ENCODE measurements at places on chromosomes 1 and 21. TPM values are rescaled to one million over a fixed set of nuclear protein-coding genes. Genes with fewer than 3 reads are reported as not detected.

GRCh38 chr1:1182491-1183220 is 9.0 kb downstream of the TTLL10 start:
- H3K36me3 ChIP-seq = no peaks in the 10 kb centered on the region
- no peak overlapping the region for H3K4me3 ChIP-seq
- no peak overlapping the region for H3K27ac ChIP-seq
- no peaks in the 10 kb centered on the region for H3K4me1 ChIP-seq
- no peaks in the 10 kb centered on the region for H3K27me3 ChIP-seq

Gene NKAIN1
- total RNA-seq = 0.25 TPM

- no peak overlapping the region for H3K4me3 ChIP-seq
- peaks cover 1% of the 10 kb centered on the region for H3K4me1 ChIP-seq
- no peaks in the 10 kb centered on the region for H3K36me3 ChIP-seq
Measured at GRCh38 chr1:108826081-108826635, 30.7 kb downstream of the AKNAD1 start.

DNA sequence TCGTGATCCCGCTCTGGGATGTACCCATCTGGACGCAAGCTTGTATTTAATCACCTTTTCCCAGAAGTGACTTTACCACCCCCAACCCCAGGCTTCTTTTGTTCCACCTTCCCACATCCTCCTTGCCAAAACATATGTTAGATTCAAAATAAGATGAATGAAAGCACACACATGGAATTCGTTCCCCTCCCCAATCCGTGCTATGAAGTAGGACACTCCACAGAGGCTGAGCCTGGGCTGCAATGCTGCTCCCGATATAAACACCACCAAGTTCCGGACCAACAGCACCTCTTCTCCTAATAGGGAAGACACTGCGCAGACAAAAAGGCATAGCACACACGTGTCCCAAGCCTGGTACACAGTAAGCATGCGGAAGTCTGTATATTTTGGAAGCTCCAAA is 86.1 kb downstream of the CLSTN1 start:
- peaks cover 2% of the 10 kb centered on the region for H3K36me3 ChIP-seq
- no peaks in the 10 kb centered on the region for H3K27me3 ChIP-seq
- H3K27ac ChIP-seq = no peak overlapping the region
- no peak for DNase-seq

DNA sequence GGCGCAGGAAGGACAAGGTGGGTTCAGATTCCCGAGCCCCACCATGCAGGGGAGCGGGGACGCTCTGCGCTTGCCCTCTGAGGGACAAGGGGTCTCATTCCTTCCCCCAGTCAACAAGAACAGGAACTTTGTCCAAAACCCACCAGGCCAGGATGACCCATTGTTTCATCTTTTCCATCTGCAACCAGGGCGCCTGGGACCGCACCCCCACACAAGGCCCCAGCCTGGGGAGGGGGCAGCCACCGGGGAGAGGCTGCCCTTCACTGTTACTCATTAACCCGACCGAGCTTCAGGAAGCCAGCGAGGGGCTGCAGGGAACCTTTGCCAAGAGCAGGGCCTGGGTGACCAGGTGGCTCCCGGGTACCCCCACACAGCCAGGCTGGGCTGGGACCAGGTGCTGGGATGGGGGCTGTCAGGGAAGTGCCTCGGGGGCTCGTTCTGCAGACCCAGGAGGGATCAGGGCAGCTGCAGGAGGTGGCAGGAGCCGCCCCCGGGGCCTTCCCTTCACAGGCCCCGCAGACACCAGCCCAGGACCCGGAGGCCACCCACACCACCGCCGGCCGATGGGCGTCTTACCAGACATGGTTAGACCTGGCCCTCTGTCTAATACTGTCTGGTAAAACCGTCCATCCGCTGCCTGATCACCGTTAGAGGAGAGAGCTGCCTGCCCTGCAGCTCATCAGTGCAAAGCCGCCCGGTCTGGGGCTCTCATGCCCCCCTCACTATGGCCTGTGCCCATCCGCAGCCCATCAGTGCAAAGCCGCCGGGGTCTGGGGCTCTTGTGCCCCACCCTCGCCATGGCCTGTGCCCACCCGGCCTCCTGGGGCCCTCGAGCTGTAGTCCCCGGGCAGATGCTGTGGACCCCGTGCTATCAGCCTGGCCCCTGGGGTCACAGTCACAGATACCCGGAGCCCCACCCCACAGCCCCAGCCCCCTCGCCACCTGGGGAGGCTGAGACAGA is 4.9 kb upstream of the TTLL10 start:
- no peak overlapping the region for H3K4me3 ChIP-seq
- H3K4me1 ChIP-seq = no peaks in the 10 kb centered on the region
- H3K27me3 ChIP-seq = no peaks in the 10 kb centered on the region
- no peaks in the 10 kb centered on the region for H3K36me3 ChIP-seq

DNA sequence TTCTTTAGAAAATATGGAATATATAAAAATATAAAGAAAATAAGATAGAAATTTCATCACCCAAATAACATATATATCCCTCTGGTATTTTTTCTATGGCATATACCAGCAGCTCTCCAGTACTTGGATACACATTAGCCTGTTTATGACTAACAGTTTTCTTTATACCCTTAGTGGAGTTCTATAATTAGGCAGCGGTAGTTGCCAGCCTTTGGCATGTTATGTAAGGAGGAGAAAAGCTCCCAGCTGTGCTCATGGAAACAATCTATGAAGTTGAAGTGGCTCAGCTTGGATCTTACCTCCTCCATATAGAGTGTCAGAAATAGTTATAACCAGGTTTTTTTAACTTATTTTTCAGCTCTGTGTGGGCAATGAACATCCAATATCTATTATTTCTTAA is 1636.8 kb downstream of the AMY1C start:
- no peaks in the 10 kb centered on the region for H3K4me1 ChIP-seq
- no peak overlapping the region for H3K4me3 ChIP-seq
- DNase-seq = no peak

- DNase-seq = no peak
- no peaks in the 10 kb centered on the region for H3K4me1 ChIP-seq
- no peaks in the 10 kb centered on the region for H3K36me3 ChIP-seq
- no peaks in the 10 kb centered on the region for H3K27me3 ChIP-seq
- no peak overlapping the region for H3K4me3 ChIP-seq
- no peak overlapping the region for H3K27ac ChIP-seq
Measured at GRCh38 chr1:119758584-119758983, 10.1 kb downstream of the HMGCS2 start.

Gene DRAM2
- 34.4 TPM for total RNA-seq

Gene LCE1B
- total RNA-seq = not detected

DNA sequence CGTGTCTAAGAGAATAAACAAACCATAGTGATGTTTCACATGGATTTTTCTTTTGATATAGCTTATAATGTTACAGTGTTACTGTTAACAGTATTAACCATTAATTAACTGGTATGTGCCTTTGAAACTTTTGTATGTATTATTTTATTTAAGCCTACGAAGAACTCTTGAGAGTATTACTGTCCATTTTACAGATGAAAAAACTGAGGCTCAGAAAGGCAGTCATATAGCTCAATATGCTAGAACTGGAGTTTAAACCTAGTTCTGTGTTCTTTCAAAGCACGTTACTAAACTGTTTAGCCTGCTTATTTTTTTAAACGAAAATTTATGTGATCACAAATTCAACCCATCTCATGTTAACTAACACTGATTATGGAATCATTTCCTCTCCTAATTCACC is 83.5 kb downstream of the POU2F1 start:
- H3K27ac ChIP-seq = no peak overlapping the region
- H3K4me3 ChIP-seq = no peak overlapping the region
- no peaks in the 10 kb centered on the region for H3K36me3 ChIP-seq
- no peaks in the 10 kb centered on the region for H3K4me1 ChIP-seq
- DNase-seq = no peak

GRCh38 chr1:29709704-29710280 is 473.5 kb downstream of the PTPRU start:
- no peak overlapping the region for H3K27ac ChIP-seq
- DNase-seq = no peak
- H3K36me3 ChIP-seq = no peaks in the 10 kb centered on the region

GRCh38 chr1:160211046-160211790 is 6.0 kb downstream of the PEA15 start:
- H3K4me3 ChIP-seq = no peak overlapping the region
- no peak overlapping the region for H3K27ac ChIP-seq
- peaks cover 18% of the 10 kb centered on the region for H3K4me1 ChIP-seq
- no peaks in the 10 kb centered on the region for H3K27me3 ChIP-seq
- H3K36me3 ChIP-seq = no peaks in the 10 kb centered on the region
- no peak for DNase-seq

- H3K4me3 ChIP-seq = no peak overlapping the region
- no peak overlapping the region for H3K27ac ChIP-seq
- no peaks in the 10 kb centered on the region for H3K36me3 ChIP-seq
- no peaks in the 10 kb centered on the region for H3K27me3 ChIP-seq
Measured at GRCh38 chr1:228340686-228341449, 65.8 kb downstream of the TRIM11 start.

GRCh38 chr1:25772692-25773245 is 27.2 kb upstream of the SELENON start:
- no peak for DNase-seq
- H3K4me3 ChIP-seq = no peak overlapping the region
- no peaks in the 10 kb centered on the region for H3K36me3 ChIP-seq
- no peaks in the 10 kb centered on the region for H3K27me3 ChIP-seq

GRCh38 chr1:60857851-60858250 is 224.5 kb upstream of the NFIA start:
- DNase-seq = no peak
- H3K27ac ChIP-seq = no peak overlapping the region
- H3K27me3 ChIP-seq = no peaks in the 10 kb centered on the region

DNA sequence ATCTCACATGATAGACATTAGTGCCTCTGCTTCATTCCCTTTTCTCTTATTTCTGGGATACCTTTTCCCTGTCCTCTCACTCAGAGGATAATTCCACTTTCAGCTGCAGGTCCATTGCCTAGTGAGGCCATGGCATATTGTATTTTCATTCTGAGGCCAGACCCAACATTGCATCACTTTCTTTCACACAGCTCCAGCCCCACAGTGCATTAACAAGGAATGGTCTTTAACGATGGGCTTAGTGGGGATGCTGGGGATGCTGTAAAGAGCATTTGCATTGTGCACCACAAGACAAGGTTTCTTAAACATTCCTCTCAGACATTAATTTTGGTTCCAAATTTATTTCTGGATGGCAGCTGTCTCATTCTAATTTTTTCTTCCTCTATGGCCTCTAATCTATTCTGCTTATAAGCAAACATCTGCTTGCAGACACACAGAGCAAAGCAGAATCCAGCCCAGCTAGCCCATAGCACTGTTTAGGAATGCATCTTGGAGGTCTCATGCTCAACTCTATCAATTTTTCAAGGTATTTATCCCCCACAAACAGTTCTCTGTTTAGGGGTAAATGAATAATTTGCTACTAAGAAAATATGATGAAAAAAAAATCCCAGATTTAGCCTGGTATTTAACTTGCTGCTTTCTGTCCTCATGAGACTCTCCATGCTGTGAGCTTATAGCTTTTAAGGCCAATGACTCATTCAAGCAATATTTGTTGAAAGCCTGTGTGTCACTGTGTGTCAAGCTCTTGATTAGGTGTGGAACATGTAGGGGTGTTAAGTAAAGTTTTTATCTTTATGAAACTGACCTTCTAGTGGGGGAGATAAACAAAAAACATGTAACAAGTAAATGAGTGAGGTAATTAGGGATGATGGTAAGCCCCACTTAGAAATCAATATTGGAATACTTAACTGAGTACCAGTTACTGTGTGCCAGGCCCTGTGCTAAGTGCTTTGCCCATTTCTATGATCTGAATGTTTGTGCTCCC is 44.5 kb upstream of the CCDC190 start:
- H3K27me3 ChIP-seq = no peaks in the 10 kb centered on the region
- DNase-seq = no peak
- H3K36me3 ChIP-seq = no peaks in the 10 kb centered on the region
- H3K4me1 ChIP-seq = no peaks in the 10 kb centered on the region
- H3K27ac ChIP-seq = no peak overlapping the region

DNA sequence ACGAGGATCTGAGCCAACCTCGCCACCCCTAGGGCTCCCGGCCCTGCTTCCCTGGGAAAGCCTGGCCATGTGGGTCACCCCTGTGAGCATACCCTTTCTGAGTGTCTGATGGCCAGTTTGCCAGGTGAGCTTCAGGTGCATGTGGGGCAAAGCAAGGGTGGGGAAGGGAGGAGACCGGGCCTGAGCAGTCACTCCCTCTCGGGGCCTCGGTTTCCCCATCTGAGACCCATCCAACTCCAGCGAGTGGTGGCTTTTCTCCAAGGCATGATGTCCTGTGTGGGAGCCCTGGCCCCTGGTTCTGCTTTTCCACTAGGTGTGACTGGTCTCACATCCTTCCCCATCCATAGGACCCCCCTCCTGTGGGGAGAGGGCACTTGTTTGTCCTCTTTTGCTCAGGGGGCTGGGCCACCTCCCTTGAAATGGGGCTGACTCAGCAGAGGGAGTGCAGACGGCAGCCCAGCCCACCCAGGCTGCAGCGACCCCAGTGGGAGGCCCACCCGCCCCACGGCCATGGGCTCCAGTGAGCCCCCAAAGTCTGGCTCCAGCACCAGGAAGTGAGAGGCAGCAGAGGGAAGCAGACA is 1.7 kb upstream of the WNT9A start:
- no peak overlapping the region for H3K27ac ChIP-seq
- H3K27me3 ChIP-seq = no peaks in the 10 kb centered on the region
- H3K4me1 ChIP-seq = peaks cover 10% of the 10 kb centered on the region

Gene EPS8L3
- 0.23 TPM for total RNA-seq

- no peaks in the 10 kb centered on the region for H3K27me3 ChIP-seq
- no peaks in the 10 kb centered on the region for H3K36me3 ChIP-seq
Measured at GRCh38 chr1:77534456-77534855, 148.0 kb downstream of the ZZZ3 start.

- no peak overlapping the region for H3K27ac ChIP-seq
- H3K36me3 ChIP-seq = no peaks in the 10 kb centered on the region
- no peaks in the 10 kb centered on the region for H3K27me3 ChIP-seq
- H3K4me3 ChIP-seq = no peak overlapping the region
- no peak for DNase-seq
Measured at GRCh38 chr1:173504268-173504667, 27.1 kb downstream of the PRDX6 start.

- no peaks in the 10 kb centered on the region for H3K27me3 ChIP-seq
- peak within 1 kb of the TSS; percentile 42 for H3K4me3 ChIP-seq
- DNase-seq = peak; percentile 81
- H3K4me1 ChIP-seq = no peaks in the 10 kb centered on the region
Measured at GRCh38 chr1:223363856-223364684, at the start of gene SUSD4. SUSD4 (minus strand) TSS chr1:223364176; CDS start chr1:223363425, 751 bp downstream.

Gene SLC25A34
- total RNA-seq = 1.1 TPM

DNA sequence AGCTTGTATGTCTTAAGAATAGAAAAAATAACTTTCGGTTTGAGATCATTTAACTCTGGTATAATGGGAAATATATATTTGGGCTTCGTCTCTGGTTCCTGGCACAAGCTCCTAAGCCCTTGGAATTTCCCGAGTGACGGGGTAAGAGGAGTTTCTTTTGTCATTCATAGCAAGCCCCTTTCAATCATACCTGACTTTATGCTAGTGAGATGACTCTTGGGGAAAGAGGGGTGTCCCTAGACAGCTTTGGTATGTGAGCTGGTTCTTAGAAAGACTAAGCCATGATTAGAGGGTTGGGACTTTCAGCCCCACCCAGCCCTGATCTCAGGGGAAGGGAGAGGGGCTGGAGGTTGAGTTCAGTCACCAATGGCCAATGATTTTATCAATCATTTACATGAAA is 13.9 kb upstream of the MTARC1 start:
- no peak overlapping the region for H3K27ac ChIP-seq
- H3K27me3 ChIP-seq = no peaks in the 10 kb centered on the region
- no peaks in the 10 kb centered on the region for H3K36me3 ChIP-seq
- DNase-seq = no peak
